ENCODE measurements at places on chromosomes 16 and 17.

GRCh38 chr16:73150786-73151185 is 102.9 kb upstream of the ZFHX3 start:
- no peak for DNase-seq

DNA sequence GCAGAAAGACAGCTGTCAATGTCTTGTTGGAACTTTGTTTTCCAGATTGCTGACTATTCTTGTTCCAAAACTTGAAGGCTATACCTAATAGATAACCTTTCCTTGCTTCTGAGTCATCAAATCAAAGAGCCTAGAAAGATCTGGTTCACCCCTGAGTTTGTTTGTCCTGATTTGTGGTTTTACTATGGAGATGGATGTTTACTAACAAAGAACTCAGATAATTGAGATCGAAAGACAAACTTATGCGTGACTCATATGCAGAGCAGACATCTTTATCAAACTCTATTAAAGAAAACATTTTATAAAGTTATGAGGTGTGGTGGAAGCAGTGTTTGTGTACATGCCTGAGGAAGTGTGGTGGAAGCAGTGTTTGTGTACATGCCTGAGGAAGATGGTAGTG is 311.1 kb upstream of the TBX2 start:
- no peak for DNase-seq

DNA sequence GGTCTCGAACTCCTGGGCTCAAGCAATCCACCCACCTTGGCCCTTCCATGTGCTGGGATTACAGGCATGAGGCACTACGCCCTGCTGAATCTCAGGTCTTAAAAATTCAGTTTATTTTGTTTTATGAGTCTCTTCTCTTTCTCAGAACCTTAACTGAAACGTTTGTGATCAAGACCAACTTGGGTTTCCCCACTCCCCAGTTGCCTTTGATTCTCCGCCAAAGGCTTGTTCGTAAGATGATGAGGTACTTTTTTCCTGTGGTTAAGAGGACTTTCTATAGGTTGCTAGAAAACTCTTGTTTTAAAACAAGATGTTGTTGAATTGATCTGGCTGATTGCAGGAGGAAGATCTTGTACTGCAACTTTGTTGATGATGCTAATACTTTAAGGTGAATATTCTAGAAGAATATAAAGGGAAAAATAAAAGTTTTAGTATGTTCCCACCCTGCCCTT is 11.7 kb downstream of the ABCC1 start:
- DNase-seq = no peak

DNA sequence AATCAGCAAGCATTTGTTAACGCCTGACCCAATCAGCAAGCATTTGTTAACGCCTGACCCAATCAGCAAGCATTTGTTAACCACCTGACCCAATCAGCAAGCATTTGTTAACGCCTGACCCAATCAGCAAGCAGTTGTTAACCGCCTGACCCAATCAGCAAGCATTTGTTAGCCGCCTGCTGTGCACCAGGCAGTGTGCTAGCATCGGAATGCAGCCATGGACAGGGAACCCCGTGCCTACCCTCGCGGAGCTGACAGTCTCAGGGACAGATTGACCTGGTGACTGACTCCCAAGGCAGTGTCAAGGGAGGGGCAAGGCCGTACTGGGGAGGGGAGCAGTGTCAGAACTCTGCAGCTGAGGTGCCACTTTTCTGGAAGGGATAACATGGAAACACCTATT is 66.9 kb downstream of the ABR start:
- DNase-seq = no peak

DNA sequence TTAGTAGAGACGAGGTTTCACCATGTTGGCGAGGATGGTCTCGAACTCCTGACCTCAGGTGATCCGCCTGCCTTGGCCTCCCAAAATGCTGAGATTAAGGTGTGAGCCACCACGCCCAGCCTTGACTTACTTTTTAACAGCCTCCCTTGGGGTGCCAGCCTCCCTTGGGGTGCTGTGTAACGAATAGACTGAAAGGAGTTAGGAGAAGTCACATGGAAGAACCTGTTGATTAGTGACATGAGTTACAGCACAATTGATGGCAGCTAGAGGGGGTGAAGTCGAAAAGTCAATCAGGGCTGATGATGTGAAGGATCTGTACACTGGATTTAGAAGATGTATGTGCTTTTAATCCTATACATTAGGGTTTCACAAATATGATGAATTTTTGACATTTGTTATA is 39.4 kb upstream of the CDR2 start:
- no peak for DNase-seq

DNA sequence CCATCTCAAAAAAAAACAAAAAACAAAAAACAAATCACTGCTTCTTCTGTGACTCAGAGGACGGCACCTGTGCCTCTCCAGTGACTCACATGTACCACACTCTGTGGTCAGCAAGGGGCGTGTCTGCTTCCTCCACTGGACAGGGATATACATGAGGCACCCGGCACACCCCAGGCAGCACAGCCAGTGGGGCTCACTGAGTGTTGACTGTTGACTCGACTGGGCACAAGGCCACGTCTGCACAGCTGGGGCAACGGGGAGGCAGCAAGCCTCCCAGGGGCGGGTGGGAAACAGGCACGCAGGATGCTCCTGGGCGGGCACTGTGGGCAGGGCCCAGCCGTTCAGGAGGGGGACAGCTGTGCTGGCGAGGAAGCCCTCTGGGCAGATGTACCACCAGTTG is 64.1 kb downstream of the TIMM22 start:
- no peak for DNase-seq

DNA sequence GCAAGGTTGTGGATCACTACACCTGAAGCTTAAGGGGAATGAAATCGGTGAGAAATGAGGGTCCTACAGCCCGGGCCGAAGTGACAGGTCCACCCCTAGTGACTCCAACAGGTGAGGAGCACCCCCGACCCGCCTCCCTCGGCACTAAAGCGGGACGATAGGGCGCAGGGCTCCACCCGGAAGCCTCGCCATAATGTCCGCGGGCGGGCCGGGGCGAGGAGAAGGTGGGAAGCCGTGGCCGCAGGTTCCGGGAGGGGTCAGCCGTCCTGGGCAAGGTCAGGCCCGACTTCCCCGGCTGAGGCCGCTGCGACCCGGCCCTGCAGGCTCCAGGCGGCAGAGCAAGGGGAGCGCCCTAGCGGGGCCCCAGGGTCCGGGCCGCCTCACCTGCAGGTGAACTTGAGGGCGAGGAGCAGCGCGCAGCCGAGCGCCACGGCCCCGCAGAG is 543 bp downstream of the TXNDC11 start:
- no peak for DNase-seq

DNA sequence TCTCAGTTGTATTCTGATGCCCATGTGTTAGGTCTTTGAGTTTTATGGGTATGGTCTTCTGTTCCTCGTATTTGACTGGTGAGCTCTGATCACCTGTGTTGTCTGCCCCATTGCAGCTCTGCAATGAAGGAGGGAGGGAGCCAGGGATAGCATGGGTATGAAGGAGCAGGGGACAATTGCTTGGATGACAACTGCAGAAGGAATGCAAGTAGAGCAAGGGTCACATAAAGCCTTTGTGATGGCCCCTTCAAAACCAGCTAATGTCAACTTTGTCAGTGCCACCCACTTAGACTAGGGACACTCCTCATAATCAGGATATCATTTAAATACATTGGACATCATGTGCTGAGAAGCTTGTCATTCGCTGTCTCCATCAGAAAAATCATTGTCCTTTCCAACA is 152.7 kb upstream of the MAF start:
- no peak for DNase-seq

GRCh38 chr17:34614698-34615097 is 35.3 kb downstream of the TMEM132E start:
- DNase-seq = no peak

DNA sequence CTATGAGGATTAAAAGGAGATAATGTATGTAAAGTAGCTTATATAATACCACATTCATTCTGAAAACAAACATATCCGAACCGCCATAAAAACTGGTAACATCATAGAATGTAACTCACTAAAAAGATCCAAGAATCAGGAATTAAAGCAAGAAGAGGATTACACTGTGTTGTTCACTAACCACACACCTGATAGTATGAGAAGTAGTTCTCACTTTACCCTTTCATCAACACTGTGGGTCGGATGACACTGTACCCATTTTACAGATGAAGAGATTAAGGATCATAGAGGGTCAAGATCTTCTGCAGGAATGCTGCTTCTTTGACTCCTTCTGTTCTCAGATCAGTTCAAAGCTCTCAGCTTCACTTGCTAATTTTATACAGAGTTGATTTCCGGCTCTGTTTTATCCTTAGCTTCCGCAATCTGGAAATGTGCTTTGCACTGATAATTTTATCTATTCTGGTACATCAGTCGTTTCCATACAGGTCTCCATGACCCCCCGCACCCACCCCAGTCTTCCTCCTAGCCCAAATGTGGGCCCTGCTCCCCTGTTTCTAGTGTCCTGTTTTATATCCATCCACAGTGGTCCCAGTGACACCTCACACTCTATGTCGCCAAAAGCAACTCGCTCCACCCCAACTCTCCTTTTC is 288.6 kb upstream of the CCL2 start:
- DNase-seq = no peak

DNA sequence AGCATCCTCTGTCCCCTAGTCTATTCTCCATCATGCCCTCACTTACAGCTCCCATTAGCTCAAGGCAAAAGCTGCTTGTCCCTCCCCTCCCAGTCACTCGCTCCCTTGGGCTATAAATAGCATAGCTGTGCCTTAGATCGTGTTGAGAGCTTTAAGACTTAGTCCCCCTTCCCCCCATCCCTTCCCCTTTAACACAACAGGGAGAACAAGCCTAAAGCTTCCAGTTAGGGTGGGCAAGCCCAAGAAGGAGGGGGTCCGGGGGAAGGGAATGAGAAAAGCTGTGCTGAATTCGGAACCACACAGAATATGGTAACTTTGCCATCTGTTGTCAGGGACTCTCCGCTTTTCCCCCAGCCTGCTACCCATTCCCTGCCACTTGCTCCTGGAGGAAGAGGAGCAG is 4.9 kb upstream of the HIGD1B start:
- DNase-seq = peak; percentile 61

DNA sequence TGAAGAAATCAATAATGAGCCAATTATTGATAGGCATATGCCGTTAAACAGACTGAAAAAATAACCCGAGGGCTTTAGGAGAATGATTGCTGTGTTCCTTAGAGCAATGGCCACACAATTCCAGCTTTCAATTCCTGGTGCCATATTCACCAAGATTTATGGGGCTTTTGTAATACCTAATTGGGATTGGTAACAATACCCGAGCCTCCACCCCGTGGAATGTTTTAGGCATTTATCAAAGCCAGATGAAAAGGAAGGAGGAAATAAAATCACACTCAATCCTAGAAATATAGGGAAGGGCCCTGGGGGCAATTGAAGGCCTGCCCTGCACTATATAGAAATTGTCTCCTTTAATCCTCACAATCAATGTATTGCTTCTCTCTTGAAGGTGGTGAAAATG is 42.1 kb upstream of the MLYCD start:
- no peak for DNase-seq

DNA sequence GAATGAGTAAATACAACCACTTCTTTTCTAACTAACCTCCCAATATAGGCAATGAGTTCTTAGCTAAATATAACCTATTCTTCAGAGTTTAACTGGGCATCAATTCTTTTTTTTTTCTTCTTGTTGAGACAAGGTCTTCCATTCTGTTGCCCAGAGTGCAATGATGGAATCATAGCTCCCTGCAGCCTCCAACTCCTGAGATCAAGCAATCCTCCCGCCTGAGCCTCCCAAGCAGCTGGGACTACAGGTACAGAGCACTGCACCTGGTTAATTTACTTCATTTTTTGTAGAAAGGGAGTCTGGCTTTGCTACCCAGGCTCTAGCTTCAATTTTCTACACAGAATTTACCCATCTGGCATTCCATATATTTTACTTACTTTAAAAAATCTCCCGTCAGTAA is 1.1 kb downstream of the METTL16 start:
- no peak for DNase-seq

DNA sequence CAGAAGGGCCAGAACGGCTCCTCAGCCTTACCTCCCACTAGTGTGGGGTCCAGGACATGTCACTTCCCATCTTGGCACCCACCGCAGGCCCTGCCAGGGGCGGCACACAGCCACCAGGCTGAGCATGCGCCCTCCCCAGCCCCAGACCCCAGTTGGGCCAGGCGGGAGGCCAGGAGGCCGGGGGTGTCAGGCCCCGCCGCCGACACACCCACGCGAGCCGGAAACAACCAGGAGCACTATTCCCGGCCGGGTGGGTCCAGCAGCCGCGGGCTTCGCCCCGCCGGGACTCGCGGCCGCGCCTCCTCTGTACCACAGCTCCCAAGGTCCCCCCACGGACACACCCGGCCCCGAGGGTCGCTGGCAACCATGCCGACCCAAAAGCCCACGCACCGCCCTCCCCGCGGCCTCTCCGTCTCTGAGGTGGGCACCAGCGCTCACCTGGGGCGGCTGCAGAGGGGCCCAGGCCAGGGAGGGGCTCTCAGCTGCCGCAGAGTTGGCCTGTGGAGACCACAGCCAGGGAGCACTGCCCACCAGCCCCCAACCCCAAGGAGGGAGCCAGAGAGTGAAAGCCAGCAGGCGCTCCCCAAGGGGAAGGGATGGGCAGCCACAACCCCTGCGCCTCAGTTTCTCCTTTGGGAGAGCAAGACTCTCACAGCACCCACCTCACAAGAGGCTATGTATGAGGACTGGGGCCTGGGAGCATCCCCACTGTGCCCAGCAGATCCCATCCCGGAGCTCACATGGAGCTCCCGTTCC is 18.0 kb downstream of the B9D1 start:
- no peak for DNase-seq

DNA sequence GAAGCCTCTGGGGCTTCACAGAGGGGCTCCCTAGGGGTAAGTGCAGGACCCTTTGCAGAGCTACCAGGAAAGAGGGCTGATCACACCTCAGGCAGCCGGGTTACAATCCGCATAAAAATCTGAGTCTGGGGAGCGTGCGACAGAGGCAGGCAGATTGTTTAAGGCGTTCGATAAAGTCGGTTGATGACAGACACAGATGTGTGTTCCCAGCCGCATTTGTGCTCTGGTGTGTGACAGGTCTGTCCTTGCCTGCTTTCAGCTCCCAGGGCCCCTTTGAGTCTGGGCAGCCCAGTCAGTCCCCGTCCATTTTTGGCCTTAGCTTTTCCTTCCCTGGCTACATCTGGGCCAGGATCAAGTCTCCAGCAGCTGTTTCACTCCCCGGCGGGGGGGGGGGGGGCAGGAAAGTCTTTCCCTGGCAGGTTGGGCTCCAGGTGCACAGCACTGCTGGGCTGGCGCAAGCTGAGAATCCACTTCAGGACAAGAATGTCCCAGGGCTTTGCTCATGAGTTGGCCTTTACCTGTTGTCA is 1.3 kb upstream of the ZACN start:
- DNase-seq = no peak

GRCh38 chr16:31327646-31328225 is 27.2 kb upstream of the ITGAX start:
- no peak for DNase-seq

DNA sequence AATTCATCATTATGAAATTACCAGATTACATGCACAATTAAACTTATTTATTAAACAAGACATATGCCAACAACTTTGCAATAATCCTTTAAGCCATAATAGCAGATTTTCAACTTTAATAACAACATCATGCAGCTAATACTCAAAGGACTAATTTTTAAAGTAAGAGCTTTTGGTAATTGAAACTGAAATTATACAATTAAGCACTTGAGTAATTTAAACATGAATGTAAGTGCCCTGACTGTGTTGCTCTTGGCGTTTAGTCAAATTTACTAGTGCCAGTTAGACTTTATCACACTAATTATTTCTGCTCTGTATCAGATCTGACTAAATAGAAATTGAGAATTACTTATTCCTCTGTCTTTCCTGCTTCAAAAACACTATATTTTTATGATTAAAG is 46.8 kb upstream of the PSMD7 start:
- DNase-seq = no peak

- no peak for DNase-seq
Measured at GRCh38 chr17:34620458-34620857, 41.1 kb downstream of the TMEM132E start.

Measured in neural progenitor cell (in vitro differentiated cells).